ENCODE measurements at places on chromosomes 11 and 22.

DNA sequence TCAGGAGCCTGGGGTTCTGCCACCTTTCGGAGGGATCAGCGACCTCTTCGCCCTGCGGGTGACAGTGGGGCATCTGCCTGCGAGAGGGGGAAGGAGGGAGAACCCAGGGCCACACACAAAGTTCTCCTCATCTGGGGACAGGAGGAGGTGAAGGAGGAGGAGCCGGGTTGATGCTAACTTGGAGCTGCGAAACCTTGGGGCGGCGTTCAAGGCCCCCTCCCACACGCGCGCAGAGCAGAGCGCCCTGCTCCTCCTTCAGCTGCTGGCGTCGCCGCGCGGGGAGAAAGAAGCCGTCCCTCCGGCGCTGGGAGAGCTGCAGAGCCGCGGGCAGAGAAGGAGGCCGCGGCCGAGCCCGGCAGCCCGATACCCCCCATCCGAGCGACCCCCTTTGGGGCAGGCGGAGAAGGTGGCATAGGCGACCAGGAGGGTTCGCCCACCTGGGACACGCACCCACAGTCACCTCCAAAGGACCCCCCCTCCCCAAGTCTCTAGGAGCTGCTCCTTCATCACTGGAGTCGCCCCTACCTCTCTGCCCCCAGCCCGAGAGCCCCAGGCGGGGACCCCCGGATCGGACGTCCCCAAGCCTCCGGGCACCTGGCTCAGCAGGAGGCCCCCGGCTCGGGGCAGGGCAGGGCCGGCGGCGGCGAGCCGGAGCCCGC lies at the start of gene RASD2:
RASD2 (plus strand) TSS at position 237 of the 659 bp plus-strand sequence. CDS start 5,979 bp downstream, outside the sequence.
- no peak for DNase-seq

DNA sequence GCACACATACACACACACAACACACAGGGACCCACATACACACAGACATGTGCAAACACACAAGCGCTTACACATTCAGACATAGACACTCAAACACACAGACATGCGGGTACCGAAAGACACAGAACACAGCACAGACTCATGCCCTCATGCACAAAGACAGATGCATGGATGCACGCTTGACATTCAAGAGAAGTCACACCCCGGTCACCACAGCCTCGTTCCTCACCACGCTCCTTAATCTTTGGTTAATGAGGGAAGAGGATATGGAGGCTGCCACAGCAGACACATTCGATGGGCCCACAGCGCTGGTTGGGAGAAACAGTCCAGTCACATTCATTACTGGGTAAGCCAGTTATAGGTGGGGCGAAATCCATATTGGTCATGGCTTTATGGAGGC lies 51.9 kb upstream of the EIF3D start:
- no peak for DNase-seq

DNA sequence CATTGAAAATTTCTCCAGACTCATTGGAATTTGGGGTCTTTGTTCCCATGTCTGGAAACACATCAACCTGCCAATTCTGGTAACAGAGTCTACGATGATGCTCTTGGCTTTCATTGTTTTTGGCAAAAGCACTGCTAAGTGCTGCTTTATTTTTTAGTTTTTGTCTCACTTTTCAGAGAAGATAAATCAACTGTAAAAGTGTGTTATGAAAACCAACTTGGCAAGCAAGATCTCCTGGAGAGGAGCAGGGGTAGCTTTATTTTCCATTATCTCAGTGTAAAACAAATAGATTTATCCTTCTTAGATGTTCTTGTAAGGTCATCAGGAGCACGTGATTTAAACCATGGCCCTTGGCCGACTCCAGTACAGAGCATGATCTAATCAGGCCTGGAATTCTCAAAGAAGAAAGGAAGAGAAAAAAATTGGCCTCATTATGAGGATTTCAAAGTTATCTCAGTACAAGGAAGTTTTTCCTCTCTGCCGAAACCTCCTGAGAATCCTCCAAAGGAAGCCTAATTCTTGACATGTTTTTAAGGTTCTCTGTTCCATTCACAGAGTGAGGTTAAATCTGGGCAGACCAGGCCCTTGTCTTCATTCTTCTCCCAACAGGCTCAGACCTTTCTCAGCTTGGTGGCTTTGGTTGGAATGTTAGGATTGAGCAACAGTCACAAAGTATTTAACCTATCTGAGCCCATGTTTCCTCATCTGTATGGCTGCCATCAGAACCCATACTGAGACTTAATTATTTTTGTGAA lies 16.4 kb upstream of the PAMR1 start:
- no peak for DNase-seq

- no peak for DNase-seq
These were observed 62.9 kb upstream of the SEZ6L start for GRCh38 chr22:26106412-26106811.

- DNase-seq, result no peak
These were observed 1.7 kb upstream of the ABTB2 start for GRCh38 chr11:34359548-34359891.

DNA sequence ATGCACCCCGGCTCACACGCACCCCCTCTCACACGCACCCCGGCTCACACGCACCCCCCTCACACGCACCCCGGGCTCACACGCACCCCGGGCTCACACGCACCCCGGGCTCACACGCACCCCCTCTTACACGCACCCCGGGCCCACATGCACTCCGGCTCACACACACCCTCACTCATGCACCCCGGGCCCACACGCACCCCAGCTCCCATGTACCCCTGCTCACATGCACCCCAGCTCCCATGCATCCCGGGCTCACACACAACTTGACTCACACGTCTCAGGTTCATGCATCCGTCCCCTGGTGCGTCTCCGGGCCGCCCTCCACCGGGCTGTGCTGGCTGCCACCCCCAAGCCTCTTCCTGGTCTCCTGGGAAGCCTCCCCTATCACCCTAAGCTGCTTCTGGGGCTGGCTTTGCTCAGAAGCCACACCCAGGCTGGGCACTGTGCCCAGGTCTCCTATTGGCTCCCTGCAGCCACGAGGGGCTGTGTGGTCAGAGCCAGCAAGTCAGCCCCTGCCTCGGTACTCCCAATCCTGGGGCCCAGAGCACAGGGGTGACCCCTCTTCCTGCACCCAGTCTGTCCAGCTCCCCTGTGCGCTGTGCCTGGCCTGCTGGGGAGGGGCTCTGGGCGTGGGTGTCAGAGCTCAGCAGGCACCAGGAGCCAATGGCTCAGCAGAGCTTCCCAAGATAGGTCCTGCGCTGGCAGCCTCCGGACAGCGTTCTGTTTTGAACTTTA lies 16.9 kb downstream of the TSPAN4 start:
- DNase-seq, result peak; percentile 86

GRCh38 chr11:71934213-71934612 lies 5.4 kb downstream of the RNF121 start:
- no peak for DNase-seq

DNA sequence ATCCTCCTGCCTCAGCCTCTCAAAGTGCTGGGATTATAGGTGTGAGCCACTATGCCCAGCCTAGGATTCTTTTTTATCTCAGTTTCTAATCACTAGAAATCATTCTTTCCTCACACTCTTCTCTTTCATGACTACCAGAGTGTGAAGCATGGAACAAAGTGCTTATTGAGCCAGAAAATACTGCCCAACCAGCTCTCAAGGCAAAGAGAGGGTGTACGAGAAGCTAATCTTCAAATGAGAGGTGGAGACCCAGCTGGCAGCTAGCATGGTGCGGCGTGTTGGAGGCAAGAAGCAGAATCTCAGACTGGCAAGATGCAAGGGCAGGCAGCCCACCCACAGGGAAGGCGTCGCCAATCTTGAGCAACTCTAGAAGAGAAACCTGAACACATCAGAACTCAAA lies 41.1 kb upstream of the ME3 start:
- DNase-seq, result no peak

- DNase-seq, result peak; percentile 28
These were observed 69.9 kb downstream of the MPPED1 start for GRCh38 chr22:43481568-43482317.

DNA sequence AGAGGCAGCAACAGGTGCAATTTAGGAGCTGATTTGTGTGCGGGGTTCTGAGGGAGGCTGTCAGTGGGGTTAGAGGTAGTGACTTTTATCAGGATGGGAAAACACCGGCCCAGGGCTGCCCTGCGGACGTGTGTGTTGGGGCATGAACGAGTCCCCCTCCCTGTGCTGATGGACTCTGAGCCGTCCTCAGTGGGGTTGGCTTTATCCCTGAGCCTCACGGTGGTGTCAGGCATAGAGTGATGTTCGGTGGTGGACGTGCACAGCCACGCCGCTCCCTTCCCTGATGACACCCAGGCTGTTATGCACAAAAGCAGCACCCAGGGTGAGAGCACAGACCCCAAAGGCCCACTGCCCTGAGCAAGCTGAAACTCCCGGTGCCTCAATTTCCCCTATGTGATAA lies 809.1 kb downstream of the BRD1 start:
- DNase-seq, result no peak

- DNase-seq, result no peak
These were observed 57.5 kb upstream of the DDI1 start for GRCh38 chr11:103978616-103979595.

- no peak for DNase-seq
These were observed 19.3 kb upstream of the MIEF1 start for GRCh38 chr22:39482768-39483167.

- DNase-seq, result no peak
These were observed 38.3 kb upstream of the IGSF9B start for GRCh38 chr11:133995066-133995465.

DNA sequence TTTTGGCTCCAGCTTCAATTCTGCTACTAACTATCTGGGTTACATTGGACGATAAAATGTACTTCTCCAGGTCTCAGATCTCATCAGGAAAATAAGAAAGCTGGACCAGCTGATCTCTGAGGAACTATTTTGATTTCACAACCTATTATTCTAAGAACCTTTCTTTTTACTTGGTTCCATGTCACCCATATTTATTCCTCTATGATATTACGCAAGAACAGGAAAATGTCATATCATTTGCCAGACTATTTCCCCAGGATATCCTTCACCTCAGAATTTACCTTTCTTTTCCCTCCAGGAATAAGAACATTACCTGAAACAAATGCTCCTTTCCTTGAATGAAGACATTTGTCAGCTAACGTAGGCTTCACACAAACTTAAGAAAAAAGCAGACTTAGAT lies 387.5 kb upstream of the RAG2 start:
- DNase-seq, result no peak

DNA sequence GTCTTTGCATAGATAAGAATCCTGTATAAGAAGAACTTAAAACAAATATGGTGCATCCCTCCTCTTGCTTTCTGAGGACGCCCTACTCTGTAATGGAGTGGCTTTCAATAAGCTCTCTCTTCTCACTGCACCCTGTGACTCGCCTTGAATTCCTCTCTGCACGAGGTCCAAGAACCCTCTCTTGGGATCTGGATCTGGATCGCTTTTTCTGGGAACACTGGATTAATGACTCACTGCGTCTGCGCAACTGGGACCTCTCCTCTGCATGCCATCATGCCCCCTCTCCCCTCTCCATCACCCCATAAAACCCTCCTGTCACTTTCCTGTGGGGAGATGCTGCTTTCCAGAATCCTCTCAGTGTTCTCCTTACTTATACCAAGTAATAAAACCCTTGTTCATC lies 15.1 kb upstream of the CABP2 start:
- no peak for DNase-seq

GRCh38 chr11:113317339-113317738 lies 3.0 kb downstream of the TTC12 start:
- no peak for DNase-seq

GRCh38 chr11:22674470-22675439 lies 8.3 kb downstream of the GAS2 start:
- DNase-seq, result no peak

DNA sequence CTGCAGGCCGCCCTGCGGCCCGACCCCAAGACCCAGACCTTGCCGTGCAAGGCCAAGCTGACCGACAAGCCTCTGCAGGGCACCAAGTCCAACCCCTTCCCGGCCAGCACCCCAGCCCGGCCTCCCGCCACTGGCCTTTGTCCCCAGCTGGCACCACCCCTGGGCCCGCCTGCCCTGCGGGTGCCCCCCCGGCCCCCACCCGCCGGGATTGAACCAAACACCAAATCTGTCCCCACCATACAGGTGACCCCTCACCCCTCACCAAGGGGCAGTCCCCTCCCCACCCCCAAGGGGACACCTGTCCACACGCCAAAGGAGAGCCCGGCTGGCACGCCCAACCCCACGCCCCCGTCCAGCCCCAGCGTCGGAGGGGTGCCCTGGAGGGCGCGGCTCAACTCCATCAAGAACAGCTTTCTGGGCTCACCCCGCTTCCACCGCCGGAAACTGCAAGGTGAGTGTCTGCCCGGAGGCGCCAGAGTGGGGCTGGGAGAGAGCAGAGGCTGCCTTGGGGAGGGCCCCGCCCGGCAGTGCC lies 36.2 kb downstream of the MOB2 start:
- no peak for DNase-seq

GRCh38 chr11:71940561-71941219 lies 11.8 kb downstream of the RNF121 start:
- DNase-seq, result no peak

DNA sequence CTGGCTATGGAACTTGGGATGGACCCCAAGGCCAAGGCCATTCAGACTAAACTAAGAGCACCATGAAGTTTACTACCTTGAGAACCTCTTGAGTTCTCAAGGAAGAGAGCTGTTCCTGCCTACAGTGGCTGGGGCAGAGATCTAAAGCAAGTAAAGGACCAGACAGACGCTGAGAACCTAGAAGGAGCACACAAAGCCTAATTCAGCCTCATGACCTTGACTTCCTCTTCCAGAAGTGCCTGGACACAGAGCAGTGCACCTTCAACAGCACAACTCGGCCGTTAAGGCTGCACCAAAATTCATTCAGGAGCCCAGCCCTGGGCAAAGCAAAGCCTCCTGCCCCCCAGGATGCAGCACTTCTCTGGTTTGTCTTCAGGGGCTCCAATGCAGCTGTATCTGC lies 82.9 kb upstream of the AKIP1 start:
- DNase-seq, result no peak

- DNase-seq, result no peak
These were observed 118.0 kb downstream of the SIK3 start for GRCh38 chr11:116980136-116980793.

DNA sequence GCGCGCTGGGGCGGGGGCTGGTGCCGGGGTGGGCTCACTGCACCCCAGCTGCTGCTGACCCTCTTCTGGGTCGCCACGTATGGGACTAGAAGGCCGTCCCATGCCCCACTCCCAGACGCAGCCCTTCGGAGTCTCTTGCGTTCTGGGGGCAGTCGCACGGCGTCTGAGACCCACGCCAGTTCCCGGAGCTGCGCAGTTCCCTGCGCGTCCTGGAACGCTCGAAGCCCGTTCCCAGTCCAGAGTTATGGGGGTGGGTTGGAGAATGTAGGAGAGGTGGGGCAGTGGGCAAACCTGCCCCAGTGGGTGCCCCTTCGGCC lies 375 bp downstream of the LAYN start:
- DNase-seq, result no peak

GRCh38 chr11:15282754-15283153 lies 168.0 kb downstream of the INSC start:
- no peak for DNase-seq
